Thymus (tissue), 14 donors: ENCODE measurements at places on chromosomes 5 and 9.

DNA sequence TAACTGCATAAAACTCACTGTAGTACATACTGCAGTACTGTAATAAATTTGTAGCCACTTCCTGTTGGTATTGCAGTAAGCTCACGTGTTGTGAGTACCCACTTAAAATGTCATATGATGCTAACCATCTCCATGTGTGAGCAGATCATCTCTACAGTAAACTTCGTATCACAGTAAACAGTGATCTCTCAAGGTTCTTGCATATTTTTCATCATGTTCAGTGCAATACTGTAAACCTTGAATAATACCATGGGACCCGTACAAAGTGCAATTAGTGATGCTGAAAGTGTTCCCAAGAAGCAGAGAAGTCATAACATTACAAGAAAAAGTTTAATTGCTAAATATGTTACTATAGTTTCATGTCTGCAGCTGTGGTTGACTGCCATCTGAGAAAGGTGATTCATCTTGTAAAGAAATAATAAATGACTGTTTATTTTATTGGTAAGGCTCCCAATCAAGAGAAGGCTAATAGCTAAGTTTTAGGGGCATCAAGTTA lies 253.8 kb upstream of the POU5F2 start:
- no peaks in the 10 kb centered on the region for H3K27me3 ChIP-seq
- H3K36me3 ChIP-seq, result no peaks in the 10 kb centered on the region
- DNase-seq, result no peak
- H3K4me1 ChIP-seq, result no peaks in the 10 kb centered on the region

- H3K36me3 ChIP-seq, result no peaks in the 10 kb centered on the region
- H3K27me3 ChIP-seq, result no peaks in the 10 kb centered on the region
- peaks cover 4% of the 10 kb centered on the region for H3K4me1 ChIP-seq
- DNase-seq, result no peak
These were observed 111.5 kb upstream of the RAPGEF1 start for GRCh38 chr9:131851414-131851813.

DNA sequence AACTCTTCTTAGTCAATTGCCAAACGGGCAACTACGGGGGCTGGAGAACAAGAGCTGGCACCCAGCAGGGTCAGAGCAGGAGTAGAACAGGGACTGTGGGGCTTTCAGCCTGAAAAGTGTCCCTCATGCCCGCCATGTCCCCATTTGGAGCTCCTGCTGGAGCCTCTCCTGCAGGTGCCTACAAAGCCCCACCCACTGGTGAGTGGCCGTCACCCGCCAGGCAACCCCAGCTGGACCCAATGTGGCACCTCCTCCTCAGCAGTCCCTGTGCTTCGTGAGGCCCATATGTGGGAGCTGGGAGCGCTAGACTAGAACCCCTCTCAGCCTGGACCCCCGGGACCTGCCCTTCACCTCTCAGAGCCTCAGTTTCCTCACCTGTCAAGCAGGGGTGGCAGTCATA lies 40.9 kb downstream of the VAV2 start:
- DNase-seq, result no peak
- H3K4me1 ChIP-seq, result peaks cover 3% of the 10 kb centered on the region
- H3K27ac ChIP-seq, result no peak overlapping the region
- H3K27me3 ChIP-seq, result no peaks in the 10 kb centered on the region

DNA sequence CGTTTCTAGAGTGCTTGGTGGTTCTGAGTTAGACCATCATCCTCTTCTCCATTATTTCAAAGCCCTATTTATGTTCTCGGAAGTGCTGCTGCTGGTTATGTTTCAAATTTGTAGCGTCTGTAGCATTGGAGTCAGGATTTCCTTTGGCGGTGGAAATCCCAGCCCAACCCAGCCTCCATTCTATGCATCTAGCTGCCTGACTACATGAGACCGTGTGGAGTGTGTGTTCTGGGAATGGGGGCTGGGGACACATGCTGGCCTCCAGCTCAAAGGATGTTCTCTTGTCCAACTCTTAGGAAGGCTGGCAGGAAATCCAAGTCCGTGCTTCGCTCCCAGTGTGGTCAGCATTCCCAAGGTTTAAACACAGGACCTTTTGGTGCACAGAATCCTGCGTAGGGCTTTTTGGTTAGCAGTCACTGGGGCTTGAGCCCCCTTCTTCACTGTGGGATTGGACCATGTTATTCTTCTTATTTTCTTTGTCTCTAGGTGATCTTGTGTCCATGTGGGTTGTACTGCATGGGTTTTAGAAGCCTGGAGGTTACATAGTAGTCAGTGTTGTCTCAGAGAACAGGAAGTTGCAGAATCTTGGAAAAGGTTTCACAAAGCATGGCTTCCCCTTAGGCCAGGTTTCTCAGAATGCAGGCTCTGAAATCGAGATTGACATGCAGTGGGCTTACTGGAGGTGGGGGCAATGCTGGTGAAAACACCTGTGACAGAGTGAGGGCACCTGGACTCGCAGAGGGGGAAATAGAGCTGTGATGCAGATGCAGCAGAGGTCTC lies 132.2 kb downstream of the ARHGAP26 start:
- H3K27me3 ChIP-seq, result no peaks in the 10 kb centered on the region
- H3K4me3 ChIP-seq, result no peak overlapping the region
- H3K36me3 ChIP-seq, result peaks cover 32% of the 10 kb centered on the region
- no peak for DNase-seq
- peaks cover 11% of the 10 kb centered on the region for H3K4me1 ChIP-seq

GRCh38 chr5:87243161-87243844 lies 24.4 kb upstream of the RASA1 start:
- no peak overlapping the region for H3K4me3 ChIP-seq
- no peak overlapping the region for H3K27ac ChIP-seq
- no peaks in the 10 kb centered on the region for H3K27me3 ChIP-seq
- DNase-seq, result no peak
- H3K36me3 ChIP-seq, result no peaks in the 10 kb centered on the region
- H3K4me1 ChIP-seq, result no peaks in the 10 kb centered on the region

- no peak for DNase-seq
- no peaks in the 10 kb centered on the region for H3K36me3 ChIP-seq
- no peaks in the 10 kb centered on the region for H3K27me3 ChIP-seq
- H3K4me3 ChIP-seq, result no peak overlapping the region
- no peaks in the 10 kb centered on the region for H3K4me1 ChIP-seq
- H3K27ac ChIP-seq, result no peak overlapping the region
These were observed 310.1 kb downstream of the RFX3 start for GRCh38 chr9:3215658-3216057.

- no peak overlapping the region for H3K27ac ChIP-seq
- no peaks in the 10 kb centered on the region for H3K27me3 ChIP-seq
- DNase-seq, result no peak
- no peaks in the 10 kb centered on the region for H3K36me3 ChIP-seq
- H3K4me1 ChIP-seq, result no peaks in the 10 kb centered on the region
- H3K4me3 ChIP-seq, result no peak overlapping the region
These were observed 122.7 kb upstream of the APC start for GRCh38 chr5:112614986-112615385.

DNA sequence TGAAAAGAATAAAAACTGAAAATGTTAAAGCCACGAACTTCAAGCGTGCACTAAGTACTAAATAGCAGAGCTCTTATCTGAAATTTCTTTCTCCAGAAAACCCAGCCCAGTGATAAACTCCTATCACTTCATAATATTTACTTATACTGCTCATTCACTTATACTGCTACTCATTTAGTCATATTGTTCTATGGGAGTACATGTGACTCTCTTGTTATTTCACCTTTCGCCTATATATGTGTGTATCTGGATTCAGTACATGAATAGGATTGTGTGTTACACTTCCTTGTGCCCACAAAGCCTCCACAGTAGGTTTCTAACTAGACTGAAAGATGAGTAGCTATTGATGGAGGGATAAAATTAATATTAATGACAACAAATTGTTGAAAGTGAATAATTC lies 526.8 kb upstream of the GRAMD2B start:
- no peak for DNase-seq
- H3K4me1 ChIP-seq, result no peaks in the 10 kb centered on the region
- no peak overlapping the region for H3K27ac ChIP-seq
- no peaks in the 10 kb centered on the region for H3K36me3 ChIP-seq
- H3K4me3 ChIP-seq, result no peak overlapping the region
- no peaks in the 10 kb centered on the region for H3K27me3 ChIP-seq
